Common myeloid progenitor, CD34-positive (primary cell): ENCODE measurements at places on chromosomes 4 and X.

GRCh38 chrX:24790166-24790565 lies 96.4 kb downstream of the POLA1 start:
- no peak for DNase-seq

- DNase-seq, result no peak
Observed at GRCh38 chrX:132837126-132837525, 121.3 kb downstream of the HS6ST2 start.

- DNase-seq, result no peak
Observed at GRCh38 chr4:42488554-42488953, 91.3 kb downstream of the SHISA3 start.

DNA sequence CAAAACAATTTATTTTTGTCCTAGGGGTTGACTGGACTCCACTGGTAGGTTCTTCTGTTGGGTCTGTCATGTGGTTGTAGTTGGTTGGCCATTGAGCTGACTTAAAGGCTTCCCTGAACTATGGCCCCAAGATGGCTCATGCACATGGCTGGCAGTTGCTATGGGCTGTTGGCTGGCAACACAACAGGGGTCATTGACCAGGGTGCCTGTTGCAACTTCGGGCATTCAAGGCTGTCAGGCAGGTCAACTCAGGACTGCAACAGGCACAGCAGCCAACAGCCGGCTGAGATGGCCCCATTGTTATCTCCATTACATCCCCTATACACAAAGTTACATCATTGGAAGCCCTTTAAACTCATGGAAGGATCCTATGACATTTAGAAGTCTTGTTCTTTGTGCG lies 109.7 kb upstream of the CPEB2 start:
- no peak for DNase-seq

- DNase-seq, result no peak
Observed at GRCh38 chr4:6892909-6893202, 16.8 kb upstream of the TBC1D14 start.

- no peak for DNase-seq
Observed at GRCh38 chr4:52249581-52249980, 198.5 kb downstream of the SPATA18 start.

DNA sequence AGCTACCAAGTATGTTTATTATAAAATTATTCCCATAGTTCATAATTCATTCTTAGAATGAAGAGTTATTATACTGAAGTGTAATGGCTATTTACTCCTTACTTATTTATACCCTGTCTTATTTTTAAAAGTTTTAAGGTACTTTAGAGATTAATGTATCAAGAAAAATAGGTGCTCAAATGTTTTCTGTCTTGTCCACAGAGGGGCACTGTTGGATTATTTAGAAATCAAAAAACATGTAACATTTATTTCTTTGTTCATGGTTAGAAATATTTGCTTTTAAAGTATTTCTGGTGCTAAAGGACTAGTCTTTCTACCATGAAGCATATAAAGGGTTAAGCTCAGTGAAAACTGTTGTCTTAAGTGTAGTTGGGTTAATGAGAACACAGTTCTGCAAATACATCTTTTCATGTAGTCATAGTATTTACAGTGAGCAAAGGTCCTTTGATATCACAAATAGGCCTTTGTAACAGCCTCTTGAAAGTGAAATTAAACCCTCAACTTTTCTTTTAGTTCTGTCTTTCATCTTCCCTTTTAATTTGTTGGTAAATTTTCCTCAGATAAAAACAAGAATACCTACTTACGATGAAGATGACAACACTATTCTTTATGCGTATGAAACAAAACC lies 7.7 kb downstream of the SCML1 start:
- peak; percentile 36 for DNase-seq

DNA sequence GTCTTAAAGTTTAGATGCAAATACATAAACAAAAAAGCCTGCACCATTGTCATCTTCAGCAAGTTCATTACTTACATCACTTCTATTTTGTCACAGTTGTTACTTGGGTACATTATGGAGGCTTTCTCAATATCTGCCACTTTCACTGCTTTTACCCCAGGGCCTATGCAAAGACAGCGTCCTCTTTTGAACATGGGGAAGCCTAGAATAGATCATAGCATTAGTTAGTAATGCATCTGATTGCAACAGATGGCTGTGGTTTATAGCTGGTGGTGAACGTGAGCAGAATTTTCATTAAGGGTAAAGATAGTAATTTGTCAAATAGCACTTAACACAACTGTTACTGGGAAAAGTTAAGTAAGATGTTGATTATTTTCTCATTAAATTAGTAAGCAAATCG lies 729 bp downstream of the CXCL11 start:
- no peak for DNase-seq

DNA sequence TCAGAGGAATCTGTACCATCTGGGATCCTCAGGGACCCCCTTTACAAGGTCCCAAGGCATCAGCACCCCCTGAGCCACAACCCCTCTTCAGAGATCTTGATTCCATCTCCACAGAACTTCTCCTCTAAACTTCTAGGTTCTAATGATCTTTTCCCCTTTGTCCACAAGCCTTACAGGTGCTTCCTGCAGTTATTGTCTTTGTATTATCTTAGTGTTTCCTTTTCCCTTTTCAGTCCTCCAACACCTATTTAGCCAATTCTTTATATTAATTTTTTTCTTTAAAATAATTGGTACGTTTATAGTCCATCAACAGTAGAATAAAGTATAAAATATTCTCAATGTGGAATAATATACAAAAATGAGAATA lies 35.2 kb upstream of the FAM241A start:
- DNase-seq, result no peak

DNA sequence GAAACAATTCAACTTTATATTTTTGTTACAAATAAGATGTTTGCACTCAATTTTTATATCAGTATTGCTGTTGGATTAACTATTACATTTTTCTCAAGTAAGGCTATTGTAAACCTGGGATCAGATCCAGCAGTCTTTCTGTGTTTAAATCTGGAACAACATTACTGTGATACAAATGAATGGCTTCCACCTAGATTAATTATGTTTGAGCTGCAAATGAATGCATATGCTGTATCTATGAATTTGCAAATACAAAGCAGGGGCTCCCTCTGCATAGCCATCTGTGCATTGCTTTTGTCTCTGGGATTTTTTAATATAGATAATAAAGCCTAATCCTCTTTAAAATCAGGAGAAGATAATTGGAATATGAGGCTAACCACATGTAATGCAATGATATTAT lies 69.8 kb upstream of the NEIL3 start:
- no peak for DNase-seq

- no peak for DNase-seq
Observed at GRCh38 chrX:9628779-9629493, 136.7 kb downstream of the GPR143 start.
